Fibroblast of skin of right biceps (primary cell): ENCODE measurements at places on chromosomes 2 and 18.

- no peak for DNase-seq
Observed at GRCh38 chr2:86675511-86676015, 44.5 kb upstream of the RMND5A start.

- DNase-seq, result no peak
Observed at GRCh38 chr2:45114221-45114955, 105.1 kb upstream of the SIX2 start.

DNA sequence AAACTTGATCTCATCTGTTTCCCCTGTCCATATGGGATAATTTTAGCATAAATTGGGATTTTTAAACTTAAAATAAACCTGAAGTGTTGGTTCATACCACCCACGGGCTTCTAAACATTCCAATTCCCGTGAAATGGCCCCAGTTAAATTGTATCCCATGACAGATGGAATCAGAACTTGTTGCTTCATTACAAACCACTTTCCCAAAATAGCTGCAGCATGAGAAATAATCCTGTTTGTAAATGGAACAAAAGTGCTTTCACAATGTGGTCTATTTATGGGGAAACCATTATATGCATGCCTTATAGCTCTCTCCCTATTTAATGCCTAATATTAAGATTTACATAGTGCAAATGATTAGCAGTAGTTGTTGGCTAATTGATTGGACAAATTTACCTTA lies 15.9 kb downstream of the SCG2 start:
- DNase-seq, result peak; percentile 83

GRCh38 chr2:135531231-135532197 lies at the start of gene R3HDM1:
R3HDM1 (plus strand) TSS chr2:135531484; CDS start chr2:135604846, 73,362 bp downstream.
- peak; percentile 100 for DNase-seq

GRCh38 chr18:70450426-70451253 lies 161.8 kb downstream of the SOCS6 start:
- DNase-seq, result peak; percentile 15

DNA sequence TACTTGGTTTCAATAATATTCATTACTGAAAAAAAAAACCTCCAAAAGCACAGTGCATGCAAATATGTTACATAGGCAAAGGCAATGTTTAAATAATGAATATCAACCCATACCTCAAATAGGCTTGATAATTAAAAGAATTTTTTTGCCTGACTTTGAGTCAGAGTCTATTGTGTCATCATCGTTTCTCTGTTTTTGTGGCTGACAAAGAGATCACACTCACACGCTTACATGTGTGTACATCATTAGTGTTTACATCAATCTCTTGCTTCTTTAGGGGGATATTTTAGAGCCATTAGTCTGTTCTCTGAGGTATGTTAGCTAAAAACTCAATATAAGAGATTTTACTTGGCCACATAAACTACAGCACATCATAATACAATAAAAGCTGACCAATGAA lies 150.3 kb upstream of the MMADHC start:
- peak; percentile 48 for DNase-seq

- DNase-seq, result no peak
Observed at GRCh38 chr18:77105680-77106079, 26.9 kb downstream of the MBP start.

- DNase-seq, result no peak
Observed at GRCh38 chr2:142723236-142723635, 154.2 kb upstream of the KYNU start.

DNA sequence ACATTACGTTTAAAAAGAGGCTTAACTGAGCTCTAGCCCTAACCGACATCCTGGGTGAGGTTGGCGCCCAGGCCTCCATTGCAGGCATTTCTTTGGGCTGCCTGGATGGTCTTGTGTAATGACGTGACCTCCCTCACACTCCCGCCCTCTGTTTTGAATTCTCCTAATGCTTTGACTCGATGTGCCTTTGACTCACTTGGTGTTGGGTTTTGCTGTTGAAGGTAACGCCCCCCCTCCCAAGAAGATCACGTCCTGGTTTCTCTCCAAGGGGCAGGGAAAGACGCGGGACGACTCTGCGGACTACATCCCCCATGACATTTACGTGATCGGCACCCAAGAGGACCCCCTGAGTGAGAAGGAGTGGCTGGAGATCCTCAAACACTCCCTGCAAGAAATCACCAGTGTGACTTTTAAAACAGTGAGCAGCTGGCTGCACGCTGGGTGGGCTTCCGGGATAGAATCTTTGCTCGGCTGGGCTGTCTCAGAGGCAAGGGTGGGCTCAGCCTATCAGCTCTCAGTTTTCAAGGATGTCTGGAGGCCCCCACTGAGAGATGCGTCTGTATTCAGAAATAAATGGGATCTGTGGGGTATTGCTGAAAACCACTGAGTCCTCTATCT lies 87.9 kb upstream of the ATG16L1 start:
- no peak for DNase-seq

DNA sequence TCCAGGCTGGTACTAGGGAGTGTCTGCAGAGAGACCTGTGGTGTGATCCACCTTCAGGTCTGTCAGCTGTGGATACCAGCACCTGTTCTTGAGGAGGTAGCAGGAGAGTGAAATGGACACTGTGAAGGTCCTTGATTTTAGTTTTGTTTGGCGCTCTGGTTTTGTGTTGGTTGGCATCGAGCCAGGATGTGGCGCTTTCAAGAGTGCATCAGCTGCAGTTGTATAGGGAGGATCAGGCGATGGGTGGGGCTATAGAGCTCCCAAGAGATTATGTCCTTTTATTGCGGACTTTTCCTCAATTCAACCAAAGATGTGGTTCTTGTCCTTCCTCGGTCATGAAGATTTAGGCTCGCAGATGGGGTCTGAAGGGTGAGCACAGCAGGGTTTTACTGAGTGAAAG lies 37.5 kb downstream of the SLC39A10 start:
- no peak for DNase-seq

- DNase-seq, result no peak
Observed at GRCh38 chr2:215799194-215799593, 214.2 kb downstream of the MREG start.

DNA sequence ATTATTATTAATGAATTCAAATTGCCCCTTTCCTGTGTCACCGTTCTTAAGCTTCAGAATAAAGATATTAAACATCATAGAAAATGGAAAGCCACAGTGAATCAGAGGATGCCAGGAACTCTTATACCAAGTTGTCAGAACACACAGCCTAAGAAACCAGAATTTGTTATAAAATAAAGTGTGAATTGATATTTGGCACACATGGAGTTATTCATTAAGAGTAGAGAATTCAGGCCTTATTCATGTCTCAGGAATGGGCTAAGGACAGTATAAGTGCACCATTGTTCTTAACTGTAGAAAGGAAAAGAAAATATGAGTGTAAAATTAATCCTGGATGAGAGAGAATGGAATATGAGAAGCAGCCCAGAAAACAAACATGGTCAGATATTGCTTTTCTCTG lies 86.7 kb upstream of the ATP8B1 start:
- no peak for DNase-seq

DNA sequence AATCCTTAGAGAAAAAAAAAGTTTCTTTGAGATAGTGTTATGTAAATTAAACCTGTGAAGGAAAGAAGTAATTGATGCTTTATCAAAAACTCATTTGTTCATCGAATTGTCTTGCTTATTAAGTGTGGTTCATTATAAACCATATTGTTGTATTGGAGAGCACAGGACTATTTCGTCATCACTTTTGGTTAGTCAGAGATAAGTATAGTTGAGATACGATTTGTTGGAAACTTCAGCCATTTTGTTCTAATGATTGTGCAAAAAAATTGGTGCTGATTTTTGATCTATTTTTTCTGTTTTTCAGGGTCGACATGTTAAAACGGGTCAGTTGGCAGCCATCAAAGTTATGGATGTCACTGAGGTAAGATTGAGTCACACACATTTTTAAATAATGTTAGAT lies 92.9 kb downstream of the MAP4K4 start:
- DNase-seq, result no peak

- no peak for DNase-seq
Observed at GRCh38 chr2:192140236-192140839, 54.4 kb downstream of the TMEFF2 start.

DNA sequence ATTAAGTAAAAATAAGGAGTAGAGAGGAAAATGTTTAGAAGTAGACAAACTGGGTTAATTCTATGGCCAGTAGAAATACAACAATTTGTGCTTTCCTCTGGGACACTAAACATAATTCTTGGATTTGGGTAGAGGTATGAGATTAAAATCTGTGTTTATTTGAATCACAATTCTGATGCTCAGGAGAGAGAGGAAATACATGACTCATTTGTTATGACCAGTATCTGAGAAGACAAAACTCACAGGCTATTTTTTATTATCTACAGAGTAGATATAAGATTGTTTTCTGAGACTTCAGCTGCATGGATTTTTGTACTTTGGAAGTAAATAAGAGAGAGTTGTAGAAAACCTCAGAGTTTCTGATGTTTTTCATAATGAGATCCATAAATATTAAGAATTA lies 315.7 kb upstream of the CWC22 start:
- peak; percentile 0 for DNase-seq

- no peak for DNase-seq
Observed at GRCh38 chr2:128346291-128347170, 27.9 kb upstream of the HS6ST1 start.

DNA sequence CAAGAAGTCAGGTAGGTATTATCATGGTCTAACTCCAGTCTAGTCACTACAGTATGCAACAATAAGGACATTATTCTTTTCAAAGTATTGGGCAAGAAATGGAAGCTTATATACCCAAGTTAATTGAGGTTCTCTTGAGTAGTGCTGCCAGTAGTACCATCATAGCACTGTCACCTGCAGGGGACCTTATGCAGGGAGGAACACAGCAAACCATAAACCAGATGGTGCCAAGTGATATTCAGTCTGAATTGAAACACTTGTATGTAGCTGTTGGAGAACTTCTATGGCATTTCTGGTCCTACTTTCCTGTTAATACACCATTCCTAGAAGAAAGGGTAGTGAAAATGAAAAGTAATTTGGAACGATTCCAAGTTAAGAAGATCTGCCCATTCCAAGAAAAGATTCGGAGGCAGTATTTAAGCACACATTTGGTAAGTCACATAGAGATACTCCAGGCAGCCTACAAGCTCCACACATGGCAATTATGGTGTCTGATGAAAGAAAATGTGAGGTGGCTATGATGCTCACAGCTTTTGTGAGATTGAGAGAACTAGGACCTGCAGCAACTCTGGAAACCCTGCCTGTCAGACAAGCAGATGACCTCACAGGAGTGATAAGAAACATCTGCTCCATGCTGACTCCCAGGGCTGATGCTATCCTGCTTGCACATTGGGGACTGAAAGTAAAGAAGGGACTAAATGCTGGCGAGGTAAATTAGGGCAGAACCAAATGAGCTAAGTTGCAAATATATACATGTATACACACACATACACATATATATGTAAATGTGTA lies 174.7 kb downstream of the MC4R start:
- peak; percentile 25 for DNase-seq

- DNase-seq, result peak; percentile 20
Observed at GRCh38 chr18:69865776-69866175, 81.9 kb downstream of the CD226 start.

GRCh38 chr18:42484648-42485047 lies 529.6 kb downstream of the PIK3C3 start:
- DNase-seq, result no peak

- DNase-seq, result no peak
Observed at GRCh38 chr2:102704531-102704930, 57.3 kb upstream of the TMEM182 start.

- peak; percentile 54 for DNase-seq
Observed at GRCh38 chr2:172968061-172968469, 107.6 kb upstream of the MAP3K20 start.

GRCh38 chr2:942775-943460 lies 7.7 kb upstream of the SNTG2 start:
- DNase-seq, result no peak

DNA sequence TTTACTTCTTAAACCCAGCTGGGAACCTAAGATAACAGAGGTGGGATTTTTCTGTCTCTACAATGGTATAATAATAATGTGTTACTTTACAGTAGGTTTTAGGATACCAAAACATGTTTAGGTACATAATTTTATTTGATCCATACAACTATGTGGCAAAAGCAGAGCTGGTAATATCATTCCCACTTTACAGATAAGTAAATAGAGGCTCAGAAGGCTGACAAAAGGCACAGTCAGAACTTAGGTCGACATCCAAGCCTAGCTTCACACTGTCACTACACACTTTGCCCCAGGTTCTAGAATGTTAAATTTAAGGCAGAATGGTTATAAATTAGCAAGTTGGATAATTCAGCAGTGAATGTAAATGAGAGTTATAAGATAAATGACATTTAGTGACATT lies 189.6 kb upstream of the PARD3B start:
- DNase-seq, result no peak

DNA sequence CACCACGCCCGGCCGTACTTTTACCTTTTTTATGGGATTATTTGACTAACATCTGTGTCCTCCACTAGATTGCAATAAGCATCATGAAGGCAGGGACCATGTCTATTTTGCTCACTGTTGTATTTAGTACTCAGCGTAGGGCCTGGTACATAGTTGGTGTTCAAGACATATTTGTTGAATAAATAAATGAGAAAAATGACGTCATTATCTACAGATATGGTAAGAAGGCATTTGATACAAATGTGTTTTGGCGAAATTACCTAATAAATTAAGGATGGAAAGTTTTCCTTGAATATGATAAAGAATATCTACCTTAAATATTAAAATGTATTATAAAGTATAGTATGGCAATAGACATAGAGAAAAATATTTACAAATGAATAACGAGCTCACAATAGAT lies 24.0 kb upstream of the FAM136A start:
- no peak for DNase-seq

GRCh38 chr2:155215037-155215707 lies 516.7 kb downstream of the KCNJ3 start:
- DNase-seq, result no peak

- no peak for DNase-seq
Observed at GRCh38 chr18:612156-612555, 15.4 kb downstream of the CLUL1 start.

DNA sequence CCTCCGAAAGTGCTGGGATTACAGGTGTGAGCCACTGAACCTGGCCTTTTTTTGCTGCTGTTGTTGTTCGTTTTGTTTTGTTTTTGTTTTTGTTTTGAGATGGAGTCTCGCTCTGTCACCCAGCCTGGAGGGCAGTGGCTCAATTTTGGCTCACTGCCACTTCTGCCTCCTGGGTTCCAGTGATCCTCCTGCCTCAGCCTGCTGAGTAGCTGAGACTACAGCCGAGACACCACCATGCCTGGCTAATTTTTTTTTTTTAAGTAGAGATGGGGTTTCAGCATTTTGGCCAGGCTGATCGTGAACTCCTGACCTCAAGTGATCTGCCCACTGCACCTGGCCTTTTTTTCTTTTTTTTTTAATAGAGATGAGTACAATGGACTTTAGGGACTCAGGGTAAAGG lies 22.0 kb downstream of the TMEM127 start:
- DNase-seq, result no peak

DNA sequence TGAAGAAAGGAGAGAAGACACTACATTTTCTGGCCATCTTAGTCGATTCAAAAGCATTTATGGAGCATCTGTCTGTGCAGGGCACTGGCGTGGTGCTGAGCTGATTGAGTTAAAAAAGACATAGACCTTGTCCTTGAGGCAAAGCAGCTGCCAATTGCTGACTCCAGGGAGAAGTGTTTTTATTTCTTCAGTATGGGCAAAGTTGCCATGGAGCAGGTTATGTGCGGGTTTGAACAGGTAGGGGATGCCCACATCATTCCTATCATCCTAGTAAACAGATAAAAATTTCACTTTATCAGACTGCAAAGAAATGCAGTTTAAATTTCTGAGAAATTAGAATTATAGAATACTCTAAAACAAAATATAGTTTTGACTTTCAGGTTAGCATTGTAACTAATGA lies 125.8 kb downstream of the NUP35 start:
- DNase-seq, result no peak
